Regular cardiac myocyte (primary cell): ENCODE measurements at places on chromosomes 11 and 22. TPM values are rescaled to one million over a fixed set of nuclear protein-coding genes. Genes with fewer than 3 reads are reported as not detected.

FAM180B gene
- total RNA-seq, result not detected in 2 replicates

KCTD14 gene
- 0.56 and 1.9 TPM in 2 replicates for total RNA-seq

CPT1B gene
- total RNA-seq, result 0.96 and 3.9 TPM in 2 replicates

CDKN1C gene
- total RNA-seq, result 0.19 and 5.6 TPM in 2 replicates

TMX2 gene
- total RNA-seq, result 70.2 and 76.1 TPM in 2 replicates
